Right atrium auricular region (tissue), 2 donors: ENCODE measurements at places on chromosomes 16 and 17. TPM values are rescaled to one million over a fixed set of nuclear protein-coding genes. Genes with fewer than 3 reads are reported as not detected.

The KIF2B gene
- not detected for total RNA-seq

The PABPN1L gene
- total RNA-seq: not detected

The ITPRIPL2 gene
- 40.2 TPM for total RNA-seq

The ITGA3 gene
- 61.8 TPM for total RNA-seq

The RNF43 gene
- total RNA-seq: 4.4 TPM

The PERCC1 gene
- total RNA-seq: not detected

The CCL3 gene
- 2.0 TPM for total RNA-seq

The SHISA9 gene
- 0.47 TPM for total RNA-seq

The TMEM186 gene
- total RNA-seq: 7.6 TPM

The BCO1 gene
- total RNA-seq: not detected

The KRTAP4-5 gene
- total RNA-seq: not detected
